ENCODE measurements at places on chromosomes 12 and 14. TPM values are rescaled to one million over a fixed set of nuclear protein-coding genes. Genes with fewer than 3 reads are reported as not detected.

PAWR gene
- total RNA-seq, result 190 TPM

GRCh38 chr14:38143170-38143569 lies 64.5 kb upstream of the SSTR1 start:
- no peak for DNase-seq

DNA sequence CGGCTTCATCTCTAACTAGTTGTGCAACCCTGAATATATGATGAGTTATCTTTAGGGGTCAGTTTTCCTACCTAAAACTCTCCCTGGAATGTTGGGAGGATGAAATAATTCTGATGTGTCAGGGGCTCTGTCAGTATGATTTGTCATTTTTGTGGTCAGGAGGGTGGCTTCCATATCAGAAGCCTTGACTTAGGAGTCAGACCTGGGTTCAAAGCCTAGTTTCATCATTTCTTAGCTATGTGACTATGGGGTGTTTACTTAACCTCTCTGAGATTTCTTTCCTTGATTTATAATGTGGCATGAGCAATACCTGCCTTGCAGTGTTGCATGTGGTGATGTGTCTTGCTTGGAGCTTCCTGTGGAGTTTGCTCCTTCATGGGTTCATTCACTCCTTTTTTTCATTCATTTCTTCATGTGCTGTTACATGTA lies 146.8 kb downstream of the CHST11 start:
- no peak for DNase-seq

GRCh38 chr14:104357689-104358527 lies 219.5 kb downstream of the KIF26A start:
- DNase-seq, result peak; percentile 18

GRCh38 chr14:77648520-77649200 lies 32.2 kb upstream of the SPTLC2 start:
- no peak for DNase-seq

Data from H9 (cell line).